Large intestine (tissue), 12 donors: ENCODE measurements at places on chromosomes 5 and 9. TPM values are rescaled to one million over a fixed set of nuclear protein-coding genes. Genes with fewer than 3 reads are reported as not detected.

Gene PCDHB12
- 1.2 TPM for polyA plus RNA-seq

GRCh38 chr9:137458194-137459151, 661 bp downstream of the NSMF start:
- no peak overlapping the region for H3K27ac ChIP-seq
- peak overlapping the region; percentile 48 for H3K4me3 ChIP-seq
- H3K4me1 ChIP-seq = peaks cover 30% of the 10 kb centered on the region
- peaks cover 10% of the 10 kb centered on the region for H3K27me3 ChIP-seq
- no peak for DNase-seq

DNA sequence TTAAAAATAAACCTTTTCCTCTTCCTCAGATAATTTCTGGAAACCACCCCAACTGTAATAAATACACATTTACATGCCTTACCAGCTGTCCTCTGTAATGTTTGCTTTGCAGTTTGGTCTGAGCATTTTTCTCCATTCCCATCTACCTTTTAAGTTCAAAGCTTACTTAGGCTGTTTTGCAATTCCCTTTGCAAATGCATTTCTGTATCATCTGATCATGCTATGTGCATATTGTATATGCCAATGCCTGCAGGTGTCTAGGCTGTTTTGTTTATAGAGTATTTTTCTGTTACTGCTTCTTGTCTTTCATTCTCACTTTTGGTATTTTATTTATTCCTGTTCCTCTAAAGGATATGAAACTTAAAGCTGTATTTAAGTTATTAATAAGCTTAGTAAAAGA, 86.3 kb downstream of the SLC44A1 start:
- H3K4me3 ChIP-seq = no peak overlapping the region
- H3K27ac ChIP-seq = peak overlapping the region; percentile 24
- no peaks in the 10 kb centered on the region for H3K27me3 ChIP-seq
- DNase-seq = peak; percentile 42

GRCh38 chr5:59746241-59746765, 147.2 kb downstream of the PDE4D start:
- H3K36me3 ChIP-seq = no peaks in the 10 kb centered on the region
- no peaks in the 10 kb centered on the region for H3K27me3 ChIP-seq
- no peak for DNase-seq
- H3K27ac ChIP-seq = no peak overlapping the region
- no peak overlapping the region for H3K4me3 ChIP-seq

Gene GNA14
- polyA plus RNA-seq = 2.7 TPM

GRCh38 chr5:24385070-24385469, 259.7 kb downstream of the CDH10 start:
- no peak overlapping the region for H3K4me3 ChIP-seq
- no peak for DNase-seq
- H3K27me3 ChIP-seq = no peaks in the 10 kb centered on the region

Gene ENTPD8
- polyA plus RNA-seq = 14.2 TPM

Gene SHOC1
- 0.10 TPM for polyA plus RNA-seq

DNA sequence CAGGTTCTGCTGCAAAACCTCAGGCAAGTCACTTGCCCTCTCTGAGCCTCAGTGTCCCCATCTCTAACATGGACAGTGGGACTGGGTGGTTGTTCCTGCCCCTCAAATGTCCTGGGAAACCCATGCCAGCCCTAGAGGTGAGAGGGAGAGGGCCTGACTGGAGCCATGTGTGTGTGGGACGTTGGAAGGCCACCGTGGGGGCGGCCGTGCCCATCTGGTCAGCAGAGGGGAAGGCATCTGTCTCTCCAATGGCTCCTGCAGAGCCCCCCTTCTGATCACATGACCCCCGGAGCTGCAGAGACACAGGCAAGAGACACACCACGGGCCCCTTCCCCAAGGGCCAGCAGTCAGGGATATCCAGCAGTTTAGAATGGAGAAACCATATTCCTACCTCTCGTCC, 1.7 kb downstream of the DNM1 start:
- DNase-seq = no peak
- H3K27ac ChIP-seq = no peak overlapping the region
- peak overlapping the region; percentile 70 for H3K4me3 ChIP-seq
- H3K27me3 ChIP-seq = peaks cover 4% of the 10 kb centered on the region

GRCh38 chr5:111742177-111742994, 14.6 kb downstream of the NREP start:
- H3K36me3 ChIP-seq = no peaks in the 10 kb centered on the region
- H3K27ac ChIP-seq = peak overlapping the region; percentile 55
